A549 treated with RU486 at 1 μM for 4 hours (cell line): ENCODE measurements at places on chromosomes 5 and 9. TPM values are rescaled to one million over a fixed set of nuclear protein-coding genes. Genes with fewer than 3 reads are reported as not detected.

Gene RASEF
- 6.8 to 9.7 TPM (median 9.6 TPM) in 5 replicates for total RNA-seq

Gene FOXD4L6
- 0.11 TPM in 1 of 5 replicates, not detected in the others for total RNA-seq

Gene C5orf58
- total RNA-seq = not detected in 5 replicates

Gene SLC24A2
- not detected in 5 replicates for total RNA-seq

Gene TAF11L10
- not detected in 5 replicates for total RNA-seq

Gene CA9
- total RNA-seq = 4.1 to 7.3 TPM (median 4.6 TPM) in 5 replicates

Gene ZNF454
- not detected in 5 replicates for total RNA-seq

Gene PGM5
- not detected in 5 replicates for total RNA-seq

Gene CCL21
- total RNA-seq = not detected in 5 replicates

Gene ADAMTS2
- total RNA-seq = 0.03 to 0.19 TPM (median 0.09 TPM) in 4 of 5 replicates, not detected in the other

Gene ALDOB
- total RNA-seq = not detected in 5 replicates
